ENCODE measurements at places on chromosomes 7 and 10. TPM values are rescaled to one million over a fixed set of nuclear protein-coding genes. Genes with fewer than 3 reads are reported as not detected.
A peak's percentile ranks its signal among the peaks of the same experiment; 100 is the strongest.

The BAMBI gene
- 18.3 TPM for total RNA-seq

The LRRTM3 gene
- 0.40 TPM for total RNA-seq

GRCh38 chr10:101941871-101942270 is 98.3 kb upstream of the KCNIP2 start:
- no peaks in the 10 kb centered on the region for H3K27me3 ChIP-seq
- DNase-seq = no peak
- H3K27ac ChIP-seq = no peak overlapping the region
- H3K36me3 ChIP-seq = no peaks in the 10 kb centered on the region
- no peak overlapping the region for H3K4me3 ChIP-seq

DNA sequence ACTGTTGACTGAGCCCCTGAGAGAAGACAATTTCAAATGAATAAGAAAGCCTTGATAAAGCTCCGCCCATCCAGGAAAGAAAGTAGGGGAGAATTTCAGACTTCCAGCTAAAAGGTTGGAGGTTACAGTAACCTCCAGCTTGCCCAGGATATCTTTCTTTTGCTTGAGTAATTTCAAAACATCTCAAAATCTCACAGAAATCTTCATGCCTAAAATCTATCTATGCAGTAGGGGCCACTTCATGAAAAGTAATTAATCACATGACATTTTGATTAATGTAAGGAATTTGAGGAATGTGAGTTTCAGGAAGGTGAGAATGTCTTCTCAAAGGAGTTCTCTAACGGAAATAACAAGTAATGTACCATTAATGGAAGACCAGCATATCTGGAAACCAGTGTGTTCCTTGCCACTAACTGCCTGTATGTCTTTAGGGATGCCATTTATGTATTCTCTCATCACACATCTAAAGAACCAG is 24.2 kb downstream of the TRIL start:
- no peaks in the 10 kb centered on the region for H3K4me1 ChIP-seq
- no peaks in the 10 kb centered on the region for H3K27me3 ChIP-seq
- no peak overlapping the region for H3K27ac ChIP-seq
- no peak overlapping the region for H3K4me3 ChIP-seq
- DNase-seq = no peak

- peak overlapping the region; percentile 70 for H3K4me3 ChIP-seq
- DNase-seq = peak; percentile 17
- no peaks in the 10 kb centered on the region for H3K36me3 ChIP-seq
- H3K27me3 ChIP-seq = no peaks in the 10 kb centered on the region
- H3K27ac ChIP-seq = peak overlapping the region; percentile 88
- peaks cover 4% of the 10 kb centered on the region for H3K4me1 ChIP-seq
Observed at GRCh38 chr7:82444220-82444909, 788 bp upstream of the CACNA2D1 start.

DNA sequence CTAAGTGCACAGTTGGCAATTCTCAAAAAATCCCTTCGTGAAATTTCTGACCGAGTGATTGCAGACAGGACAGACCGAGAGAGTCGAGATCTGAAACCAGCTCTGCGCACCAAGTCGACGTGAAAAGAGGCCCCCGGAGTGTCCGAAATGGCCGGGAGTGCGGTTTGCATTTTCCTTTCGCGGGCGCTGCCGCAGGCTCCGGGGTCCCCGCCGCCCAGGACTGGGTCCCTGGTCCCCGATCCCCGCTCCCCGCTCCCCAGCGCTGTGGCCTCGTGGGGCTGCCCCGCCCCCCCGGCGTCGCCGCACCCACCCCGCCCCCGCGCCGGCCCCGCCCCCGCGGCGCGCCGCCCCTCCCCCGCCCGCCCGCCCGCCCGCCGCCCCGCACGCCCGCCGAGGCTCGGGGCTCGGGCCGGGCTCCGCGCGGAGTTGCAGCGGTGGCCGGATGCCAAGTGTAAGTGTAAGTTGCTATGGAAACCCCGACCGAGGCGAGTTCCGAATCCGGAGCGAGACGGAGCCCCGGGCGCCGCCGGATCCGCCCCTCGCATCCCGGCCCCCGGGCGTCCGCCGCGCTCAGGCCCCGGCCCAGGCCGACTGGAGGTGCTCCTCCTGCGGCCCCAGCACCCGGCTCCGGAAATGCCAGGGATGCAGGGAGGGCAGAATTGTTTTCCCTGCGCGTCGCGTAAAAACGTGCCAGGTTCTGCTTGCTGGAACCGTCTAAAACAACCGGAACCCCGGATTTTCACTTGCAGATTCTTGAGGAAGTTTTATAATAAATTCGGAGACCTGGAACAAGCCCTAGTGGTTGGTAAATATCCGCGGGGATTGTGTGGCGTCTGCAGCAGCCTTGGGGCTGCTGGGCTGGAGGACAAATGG is 4.6 kb downstream of the BMI1 start:
- no peaks in the 10 kb centered on the region for H3K4me1 ChIP-seq
- no peaks in the 10 kb centered on the region for H3K27me3 ChIP-seq
- H3K27ac ChIP-seq = peak overlapping the region; percentile 80
- DNase-seq = peak; percentile 78
- H3K36me3 ChIP-seq = no peaks in the 10 kb centered on the region

DNA sequence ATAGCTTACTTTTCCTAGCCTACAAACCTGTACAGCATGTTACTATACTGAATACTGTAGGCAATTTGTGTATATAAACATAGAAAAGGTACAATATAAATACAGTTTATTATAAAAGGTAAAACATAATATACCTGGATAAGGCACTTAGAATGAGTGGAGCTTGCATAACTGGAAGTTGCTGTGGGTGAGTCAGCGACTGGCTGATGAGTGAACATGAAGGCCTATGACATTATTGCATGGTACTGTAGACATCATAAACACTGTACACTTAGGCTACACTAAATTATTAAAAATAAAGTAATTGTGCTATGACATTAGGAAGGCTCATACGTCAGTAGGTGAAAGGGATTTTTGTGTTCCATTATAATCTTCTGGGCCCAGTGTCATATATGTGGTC is 228.8 kb downstream of the HDAC9 start:
- H3K4me1 ChIP-seq = no peaks in the 10 kb centered on the region
- no peaks in the 10 kb centered on the region for H3K36me3 ChIP-seq
- H3K27me3 ChIP-seq = no peaks in the 10 kb centered on the region
- H3K27ac ChIP-seq = no peak overlapping the region

All from uterus (tissue), 4 donors.